Ovary (tissue), 10 donors: ENCODE measurements at places on chromosomes 5 and 9. TPM values are rescaled to one million over a fixed set of nuclear protein-coding genes. Genes with fewer than 3 reads are reported as not detected.

The CDC25C gene
- total RNA-seq, result not detected

GRCh38 chr9:36987409-36987808 lies 46.7 kb downstream of the PAX5 start:
- DNase-seq, result no peak

GRCh38 chr9:385818-386398 lies 171.2 kb downstream of the DOCK8 start:
- DNase-seq, result peak; percentile 60

DNA sequence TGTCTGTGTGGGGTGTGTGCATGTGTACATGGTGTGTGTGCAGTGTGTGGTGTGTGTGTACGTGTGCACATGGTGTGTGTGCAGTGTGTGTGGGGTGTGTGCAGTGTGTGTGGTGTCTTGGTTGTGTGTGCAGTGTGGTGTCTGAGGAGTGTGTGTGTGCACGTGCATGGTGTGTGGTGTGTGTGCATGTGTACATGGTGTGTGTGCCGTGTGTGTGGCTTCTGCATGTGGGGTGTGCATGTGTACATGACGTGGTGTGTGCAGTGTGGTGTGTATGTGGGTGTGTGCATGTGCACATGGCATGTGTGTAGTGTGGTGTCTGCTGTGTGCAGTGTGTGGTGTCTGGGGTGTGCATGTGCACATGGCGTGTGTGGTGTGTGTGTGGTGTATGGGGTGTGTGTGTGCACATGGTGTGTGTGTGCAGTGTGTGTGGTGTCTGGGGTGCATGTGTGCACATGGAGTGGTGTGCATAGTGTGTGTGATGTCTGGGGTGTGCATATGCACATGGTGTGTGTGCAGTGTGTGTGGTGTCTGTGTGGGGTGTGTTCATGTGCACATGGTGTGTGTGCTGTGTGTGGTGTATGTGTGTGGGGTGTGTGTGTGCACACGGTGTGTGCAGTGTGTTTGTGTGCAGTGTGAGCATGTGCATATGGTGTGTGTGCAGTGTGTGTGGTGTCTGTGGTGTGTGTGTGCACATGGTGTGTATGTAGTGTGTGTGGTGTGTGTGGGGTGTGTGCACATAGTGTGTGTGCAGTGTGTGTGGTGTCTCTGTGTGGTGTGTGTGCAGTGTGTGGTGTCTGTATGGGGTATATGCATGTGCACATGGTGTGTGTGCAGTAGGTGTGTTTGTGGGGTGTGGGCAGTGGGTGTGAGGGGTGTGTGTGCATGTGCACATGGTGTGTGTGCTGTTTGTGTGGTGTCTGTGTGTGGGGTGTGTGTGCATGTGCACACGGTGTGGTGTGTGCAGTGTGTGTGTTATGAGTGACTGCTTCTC lies 40.6 kb upstream of the ZNG1F start:
- no peak for DNase-seq

The BAG1 gene
- total RNA-seq, result 60.1 TPM

DNA sequence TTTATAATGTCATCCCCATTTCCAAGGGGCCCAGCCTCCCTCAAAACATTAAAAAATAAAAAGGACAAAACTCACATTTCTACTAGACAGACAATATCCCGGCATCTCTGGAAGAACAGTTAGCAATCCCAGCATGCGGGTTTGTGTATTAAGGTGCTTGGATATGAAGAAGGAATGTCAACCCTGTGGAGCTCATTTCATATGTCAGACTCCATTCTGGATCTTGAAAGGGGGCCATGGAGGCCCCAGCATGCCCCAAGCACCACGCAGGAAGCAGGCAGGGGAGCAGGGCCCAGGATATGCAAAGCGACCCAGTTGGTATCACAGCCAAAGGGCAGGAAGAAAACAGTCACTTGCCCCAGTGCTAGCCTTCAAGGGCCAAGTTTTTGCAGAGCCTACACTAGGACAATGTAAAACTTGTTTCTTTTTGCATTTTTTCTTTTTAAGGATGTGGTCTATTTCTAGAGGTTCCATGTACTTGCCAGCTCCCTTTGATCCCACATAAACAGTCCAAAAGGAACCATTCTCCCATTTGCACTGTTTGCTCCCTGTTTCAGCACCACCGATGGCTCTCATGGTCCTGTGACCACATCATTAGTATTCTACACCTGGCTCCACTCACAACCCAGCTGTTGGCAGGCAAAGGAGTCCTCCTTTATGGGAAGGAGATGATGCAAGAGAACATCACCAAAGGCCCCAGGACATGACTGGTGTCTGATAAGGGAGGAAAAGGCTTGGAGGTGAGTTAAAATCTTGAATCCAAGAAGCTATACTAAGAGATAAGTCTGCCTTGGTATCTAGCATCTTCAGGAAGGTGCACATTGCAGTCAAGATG lies 58.3 kb downstream of the FGF1 start:
- no peak for DNase-seq

DNA sequence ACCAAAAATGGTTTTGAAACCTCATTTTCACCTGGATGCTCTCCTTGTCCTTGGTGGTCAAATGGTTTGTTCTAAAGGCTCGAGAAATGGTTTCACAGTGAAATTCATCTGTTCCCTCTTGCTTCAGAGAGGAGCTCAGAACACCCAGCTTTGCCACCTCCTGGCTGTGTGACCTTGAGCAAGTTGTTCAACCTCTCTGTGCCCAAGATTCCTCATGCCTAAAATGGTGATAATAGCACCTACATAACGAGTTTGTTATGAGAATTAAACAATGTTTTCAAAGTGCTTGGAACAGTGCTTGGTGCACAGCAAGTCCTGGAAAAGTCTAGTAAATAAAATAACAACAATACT lies 6.5 kb upstream of the GADD45G start:
- DNase-seq, result no peak

DNA sequence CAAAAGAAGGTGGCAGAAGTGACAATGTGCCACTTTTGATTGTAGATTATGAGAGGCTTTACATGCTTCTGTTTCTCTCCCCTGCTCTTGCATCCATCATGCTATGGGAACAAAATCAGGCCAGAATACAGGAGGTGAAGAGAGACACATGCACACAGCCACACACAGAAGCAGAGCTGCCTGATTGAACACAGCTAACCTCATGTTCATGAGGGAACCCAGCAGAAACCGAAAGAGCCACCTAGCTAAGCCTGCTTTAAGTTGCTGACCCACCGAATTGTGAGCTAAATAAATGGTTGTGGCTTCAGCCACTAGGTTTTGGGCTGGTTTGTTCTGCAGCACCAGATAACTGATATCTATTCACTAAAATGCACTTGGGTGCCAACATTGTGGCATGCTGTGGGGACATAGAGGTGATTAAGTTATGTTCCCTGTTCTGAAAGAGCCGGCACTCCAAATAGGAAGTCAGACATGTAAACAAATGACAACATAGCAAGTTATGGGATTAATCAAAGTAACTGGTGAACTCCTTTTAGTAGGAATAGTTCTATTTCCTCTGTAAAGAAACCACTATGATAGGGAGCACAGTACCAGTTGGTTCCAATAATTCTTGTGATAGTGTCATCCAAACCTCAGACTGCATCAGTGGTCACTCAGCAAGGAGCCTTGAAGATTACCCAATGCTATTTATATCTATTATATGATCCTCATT lies 93.6 kb upstream of the TNC start:
- no peak for DNase-seq

DNA sequence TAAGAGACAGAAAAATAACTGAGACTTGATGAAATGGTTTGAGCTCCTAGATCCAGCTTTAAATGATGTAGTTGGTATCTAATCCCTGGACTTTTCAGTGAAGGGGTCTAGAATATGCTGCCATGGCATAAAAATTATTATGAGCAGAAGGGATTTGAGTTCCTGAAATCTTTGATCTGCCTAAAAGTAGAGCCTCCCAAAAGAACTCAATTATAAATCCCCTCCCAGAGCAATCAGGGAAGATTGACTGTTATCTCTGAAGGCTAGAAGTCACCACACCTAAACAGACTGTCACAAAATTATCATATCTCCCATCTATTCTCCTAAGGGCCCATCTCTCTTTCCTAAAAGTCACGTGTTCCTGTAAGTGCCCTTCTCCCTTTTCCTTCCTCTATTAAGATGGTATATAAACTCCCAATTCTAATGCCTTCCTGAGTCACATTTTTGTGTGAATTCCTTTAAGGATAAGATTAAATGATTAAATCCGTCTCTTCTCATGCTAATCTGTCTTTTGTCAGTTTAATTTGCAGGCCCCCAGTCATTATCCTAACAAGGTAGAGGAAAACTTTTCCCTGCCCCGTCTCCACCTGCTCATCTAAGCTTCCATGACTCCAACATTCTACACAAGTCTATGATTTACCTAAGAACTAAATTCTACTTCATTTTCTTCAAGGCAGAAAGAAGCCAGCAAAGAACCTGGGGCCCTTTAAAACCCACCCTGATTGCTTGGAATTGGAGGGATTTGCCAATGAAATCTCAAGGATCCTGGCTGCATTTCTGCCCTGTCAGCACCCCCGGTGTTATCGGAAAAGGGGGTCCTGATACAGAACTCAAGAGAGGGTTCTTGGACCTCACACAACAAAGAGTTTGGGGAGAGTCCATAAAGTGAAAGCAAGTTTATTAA lies 47.1 kb upstream of the PWWP2A start:
- DNase-seq, result no peak

The PGM5 gene
- 85.8 TPM for total RNA-seq

The OR13D1 gene
- total RNA-seq, result not detected

DNA sequence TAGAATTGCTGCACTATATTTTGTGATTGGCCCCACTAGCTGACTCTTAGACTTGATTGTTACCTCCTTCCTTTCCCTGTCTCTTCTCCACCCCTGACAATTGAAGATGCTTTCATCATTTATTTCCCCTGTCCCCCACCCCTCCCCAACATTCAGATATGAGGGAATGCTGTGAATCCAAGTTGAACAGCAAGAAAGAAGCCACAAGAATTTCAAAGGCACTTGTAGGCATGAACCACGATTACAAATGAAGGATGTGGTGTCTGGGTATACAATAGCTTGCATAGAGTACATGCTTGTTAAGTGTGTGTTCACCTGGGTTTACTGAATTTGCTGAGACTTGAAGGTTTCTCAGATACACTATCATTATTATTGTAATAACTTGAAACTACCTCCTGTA lies 78.3 kb upstream of the TRIO start:
- no peak for DNase-seq

The FLT4 gene
- 4.1 TPM for total RNA-seq

The PLCXD3 gene
- 57.8 TPM for total RNA-seq
